ENCODE measurements at places on chromosomes 7 and 10.

GRCh38 chr7:42082144-42082543 lies 154.9 kb downstream of the GLI3 start:
- no peaks in the 10 kb centered on the region for H3K27me3 ChIP-seq
- H3K27ac ChIP-seq: no peak overlapping the region
- peaks cover 57% of the 10 kb centered on the region for H3K36me3 ChIP-seq
- peaks cover 5% of the 10 kb centered on the region for H3K4me1 ChIP-seq

DNA sequence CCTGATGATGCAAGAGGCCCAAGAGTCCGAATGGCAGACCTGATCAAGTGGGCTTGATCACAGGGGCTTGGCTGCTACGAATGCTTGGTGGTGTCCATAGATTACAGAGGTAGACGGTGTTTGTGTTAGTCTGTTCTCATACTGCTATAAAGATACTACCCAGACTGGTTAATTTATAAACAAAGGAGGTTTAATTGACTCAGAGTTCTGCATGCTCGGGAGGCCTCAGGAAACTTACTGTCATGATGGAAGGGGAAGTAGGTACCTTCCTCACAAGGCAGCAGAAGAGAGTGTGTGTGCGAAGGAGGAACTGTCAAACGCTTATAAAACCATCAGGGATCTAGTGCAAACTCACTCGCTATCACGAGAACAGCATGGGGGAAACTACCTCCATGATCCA lies 268.9 kb upstream of the KLF6 start:
- DNase-seq: no peak
- no peaks in the 10 kb centered on the region for H3K4me1 ChIP-seq
- H3K27me3 ChIP-seq: no peaks in the 10 kb centered on the region
- H3K27ac ChIP-seq: no peak overlapping the region

GRCh38 chr10:116909307-116909706 lies 60.0 kb downstream of the ENO4 start:
- no peak for DNase-seq
- no peaks in the 10 kb centered on the region for H3K36me3 ChIP-seq

- no peaks in the 10 kb centered on the region for H3K36me3 ChIP-seq
- no peak overlapping the region for H3K4me3 ChIP-seq
- DNase-seq: no peak
- no peaks in the 10 kb centered on the region for H3K27me3 ChIP-seq
- peaks cover 3% of the 10 kb centered on the region for H3K4me1 ChIP-seq
Measured at GRCh38 chr10:1308173-1308961, 252.2 kb downstream of the WDR37 start.

DNA sequence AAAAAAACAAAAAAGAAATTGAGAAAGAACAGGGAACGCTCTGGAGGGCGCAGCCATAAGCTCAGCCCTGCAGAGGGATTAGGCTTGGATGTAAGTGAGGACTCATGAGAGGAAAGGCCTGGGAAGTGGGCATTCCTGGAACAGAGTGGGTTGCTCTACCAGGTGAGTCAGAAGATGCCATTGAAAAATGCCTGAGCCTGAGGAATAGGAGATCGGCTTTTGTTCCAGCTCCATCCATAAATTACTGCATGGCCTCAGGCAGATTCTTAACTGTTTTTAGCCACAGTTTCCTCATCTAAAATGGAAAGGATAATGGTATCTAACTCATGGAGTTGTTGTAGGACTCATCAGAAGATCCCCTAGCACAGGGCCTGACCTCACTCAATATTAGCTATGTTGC lies 1.1 kb upstream of the RGR start:
- DNase-seq: no peak
- H3K4me1 ChIP-seq: peaks cover 3% of the 10 kb centered on the region
- no peaks in the 10 kb centered on the region for H3K36me3 ChIP-seq
- H3K27me3 ChIP-seq: no peaks in the 10 kb centered on the region

DNA sequence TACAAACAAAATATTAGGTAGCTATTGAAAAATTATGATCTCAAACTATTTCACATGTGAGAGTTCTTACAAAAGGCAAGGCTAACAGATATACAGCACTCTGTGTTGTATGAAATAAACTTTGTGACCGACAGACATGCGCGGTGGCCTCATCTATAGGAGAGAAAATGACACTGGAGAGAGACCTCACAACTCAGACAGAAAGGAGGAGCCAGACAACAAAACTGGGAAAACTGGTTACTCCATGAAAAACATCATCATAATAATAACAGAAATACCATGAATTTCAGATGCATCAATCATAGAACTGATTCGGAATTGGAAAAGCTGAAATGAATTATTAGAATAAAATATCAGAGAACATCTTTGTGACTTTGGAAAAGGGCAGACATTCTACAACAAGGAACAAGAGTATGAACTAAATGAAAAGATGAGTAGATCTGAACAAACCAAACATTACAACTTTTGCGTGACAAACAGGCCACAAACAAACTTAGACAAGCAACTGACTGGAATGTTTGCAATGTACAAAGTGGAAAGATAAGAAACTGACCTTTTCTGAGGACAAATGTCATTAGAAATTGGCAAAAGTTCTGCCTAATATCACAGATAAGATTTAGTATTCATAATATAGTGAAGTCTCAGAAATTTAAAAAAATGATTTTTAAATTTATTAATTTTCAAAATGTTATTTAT lies 69.3 kb downstream of the TNS3 start:
- DNase-seq: no peak
- no peaks in the 10 kb centered on the region for H3K27me3 ChIP-seq
- peaks cover 20% of the 10 kb centered on the region for H3K4me1 ChIP-seq
- H3K4me3 ChIP-seq: no peak overlapping the region
- no peaks in the 10 kb centered on the region for H3K36me3 ChIP-seq
- no peak overlapping the region for H3K27ac ChIP-seq

GRCh38 chr10:77037735-77038403 lies 599.7 kb downstream of the KCNMA1 start:
- DNase-seq: peak; percentile 3
- no peaks in the 10 kb centered on the region for H3K27me3 ChIP-seq
- no peak overlapping the region for H3K27ac ChIP-seq

- no peak for DNase-seq
- no peaks in the 10 kb centered on the region for H3K4me1 ChIP-seq
- H3K4me3 ChIP-seq: no peak overlapping the region
- no peaks in the 10 kb centered on the region for H3K27me3 ChIP-seq
- no peaks in the 10 kb centered on the region for H3K36me3 ChIP-seq
- no peak overlapping the region for H3K27ac ChIP-seq
Measured at GRCh38 chr10:10138685-10139084, 879.0 kb upstream of the CELF2 start.

Data from neuronal stem cell (in vitro differentiated cells).